ENCODE measurements at places on chromosomes 7 and 10.
A peak's percentile ranks its signal among the peaks of the same experiment; 100 is the strongest.

DNA sequence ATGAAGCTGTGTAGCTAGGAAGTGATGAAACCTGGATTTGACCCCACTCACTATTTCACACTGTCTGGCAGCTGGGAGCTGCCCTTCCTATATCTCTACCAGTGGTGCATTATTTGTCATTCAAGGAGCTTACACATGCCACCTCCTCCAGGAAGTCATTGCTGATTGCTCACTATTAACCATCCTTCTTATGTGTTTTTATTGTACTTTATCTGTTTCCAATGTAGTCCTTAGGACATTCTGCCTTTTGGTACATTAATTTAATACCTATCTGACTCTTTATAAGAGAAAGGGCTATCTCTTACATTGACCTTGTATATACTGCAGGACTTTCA is 31.0 kb downstream of the HHEX start:
- no peak for DNase-seq

DNA sequence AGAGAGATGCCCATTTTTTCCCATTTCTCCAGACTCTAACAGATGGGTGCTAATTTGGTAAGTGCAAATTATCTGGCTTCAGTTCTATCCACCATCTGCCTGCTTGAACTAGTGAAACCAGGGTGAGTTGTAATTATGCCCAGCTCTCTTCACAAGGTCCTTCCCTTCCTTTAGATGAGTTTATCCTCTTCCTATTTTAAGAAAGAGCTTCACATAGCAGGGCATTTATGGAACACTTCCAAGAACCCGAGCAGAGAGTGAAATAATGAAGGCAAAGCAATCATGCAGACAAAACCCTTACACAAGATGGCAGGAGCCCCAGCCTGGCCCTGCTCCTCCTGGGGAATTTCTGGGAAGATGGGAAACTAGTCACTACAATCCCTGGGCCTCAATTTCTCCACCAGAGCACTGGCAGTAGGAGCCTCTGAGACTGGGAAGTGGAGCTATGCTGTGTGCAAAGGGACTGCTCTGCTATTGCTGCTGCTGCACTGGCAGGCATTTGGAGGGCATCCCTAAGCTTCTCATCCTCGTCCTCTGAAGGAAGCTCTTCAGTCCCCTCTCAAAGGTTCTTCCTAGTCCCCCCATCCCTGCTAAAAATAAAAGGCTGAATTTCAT is 33.7 kb upstream of the PLXNA4 start:
- DNase-seq, result no peak

DNA sequence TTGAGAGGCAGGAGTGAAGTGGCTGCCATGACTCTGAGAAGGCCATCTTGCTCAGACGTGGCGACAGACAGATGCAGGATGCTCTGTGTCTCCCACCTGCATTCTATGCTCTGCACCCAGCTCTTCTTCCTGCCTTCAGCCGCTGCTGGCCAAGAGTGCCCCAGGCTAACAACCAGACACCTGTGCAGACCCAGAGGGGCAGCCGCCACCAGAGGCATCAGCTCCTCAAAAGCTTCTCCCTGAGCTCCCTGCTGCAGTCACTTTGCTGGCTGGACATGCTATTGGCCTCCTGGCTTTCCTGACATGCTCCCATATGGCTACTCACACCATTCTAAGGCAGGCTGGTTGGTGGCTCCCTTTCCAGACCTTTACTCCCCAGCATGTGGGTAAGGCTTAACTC is 70.6 kb upstream of the GRB10 start:
- no peak for DNase-seq

GRCh38 chr7:110870926-110871325 is 220.0 kb upstream of the LRRN3 start:
- DNase-seq, result no peak

DNA sequence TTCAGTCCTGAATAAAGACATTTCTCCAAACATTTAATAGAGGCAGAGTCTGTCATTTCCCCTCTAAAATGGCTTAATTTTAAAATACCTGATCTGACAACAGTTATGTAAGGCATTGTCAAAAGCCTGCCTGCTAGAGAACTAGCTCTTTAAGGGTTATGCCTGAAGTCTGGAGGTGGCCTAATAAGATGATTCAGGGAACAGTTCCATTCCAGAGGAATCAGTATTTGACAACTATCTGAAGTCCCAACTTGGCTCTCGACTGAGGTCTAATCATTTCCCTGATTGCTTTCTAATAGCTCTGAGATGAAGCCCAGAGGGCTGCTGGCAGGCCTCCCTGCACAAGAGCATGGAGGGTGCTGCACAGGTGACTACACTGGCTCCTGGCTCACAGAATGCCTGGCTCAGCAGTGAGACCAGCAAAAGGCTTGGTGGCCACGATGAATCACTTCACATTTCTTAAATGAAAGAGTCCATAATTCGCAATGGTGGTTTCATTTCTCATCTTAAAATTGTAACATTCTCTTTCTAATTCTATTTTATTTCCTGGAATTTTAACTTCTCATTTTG is 509.6 kb upstream of the POM121L12 start:
- no peak for DNase-seq

- DNase-seq, result peak; percentile 64
Measured at GRCh38 chr10:71812016-71812912, 38.8 kb downstream of the PSAP start.

DNA sequence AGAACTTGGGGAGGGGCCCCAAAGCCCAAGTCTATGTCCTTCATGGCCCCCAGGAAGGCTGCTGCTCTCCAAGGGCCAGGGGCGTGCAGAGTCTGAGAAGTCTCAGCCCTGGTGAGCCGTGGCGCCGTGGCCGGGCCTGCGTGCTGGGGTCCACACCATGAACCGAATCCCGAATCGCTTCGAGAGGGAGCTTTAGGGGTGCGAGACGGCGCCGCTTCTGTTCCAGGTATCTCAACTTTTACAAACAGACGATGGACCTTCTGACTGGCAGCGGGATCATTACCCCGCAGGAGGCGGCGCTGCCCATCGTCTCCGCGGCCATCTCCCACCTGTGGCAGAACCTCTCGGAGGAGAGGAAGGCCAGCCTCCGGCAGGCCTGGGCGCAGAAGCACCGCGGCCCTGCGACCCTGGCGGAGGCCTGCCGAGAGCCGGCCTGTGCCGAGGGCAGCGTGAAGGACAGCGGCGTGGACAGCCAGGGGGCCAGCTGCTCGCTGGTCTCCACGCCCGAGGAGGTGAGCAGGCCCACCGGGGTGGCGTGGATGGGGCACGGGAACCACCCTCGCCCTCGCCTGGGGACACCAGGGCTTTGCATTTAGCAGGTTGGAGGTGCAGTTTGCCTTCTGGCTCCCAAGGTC is 12.7 kb downstream of the STRA8 start:
- no peak for DNase-seq

GRCh38 chr7:51126813-51127617 is 189.6 kb downstream of the COBL start:
- DNase-seq, result no peak

- DNase-seq, result no peak
Measured at GRCh38 chr7:69047151-69047754, 551.0 kb upstream of the AUTS2 start.

GRCh38 chr7:136039577-136040345 is 62.6 kb upstream of the MTPN start:
- DNase-seq, result no peak

DNA sequence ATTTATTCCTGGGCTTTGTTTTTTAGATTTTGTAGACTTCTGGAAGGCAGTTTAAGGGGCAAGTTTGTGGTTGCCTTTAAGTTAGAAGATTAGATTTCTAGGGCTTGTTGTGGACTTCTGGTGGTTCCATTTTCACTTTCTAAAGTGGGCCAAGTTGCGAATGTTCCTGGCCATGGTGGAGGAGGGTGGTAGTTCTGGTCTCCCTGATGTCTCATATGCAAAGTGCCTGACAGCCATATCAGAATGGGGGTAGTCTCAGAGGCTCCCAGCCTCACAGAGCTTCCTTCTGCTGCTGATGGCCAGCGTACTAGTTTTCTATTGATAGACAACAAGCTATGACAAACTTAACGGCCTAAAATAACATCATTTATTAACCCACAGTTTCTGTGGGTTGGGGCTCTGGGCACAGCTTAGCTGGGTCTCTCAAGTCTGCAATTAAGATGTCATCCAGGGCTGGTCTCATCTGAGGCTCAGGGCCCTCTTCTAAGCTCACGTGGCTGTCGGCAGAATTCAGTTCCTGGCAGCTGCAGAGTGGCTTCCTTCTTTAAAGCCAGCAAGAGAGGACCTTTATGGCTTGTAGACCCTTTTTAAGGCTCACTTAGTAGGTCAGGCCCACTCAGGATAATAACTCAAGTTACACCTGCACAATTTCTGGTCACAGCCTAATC is 44.8 kb downstream of the BMPER start:
- DNase-seq, result no peak

- peak; percentile 87 for DNase-seq
Measured at GRCh38 chr10:17506390-17506789, 52.0 kb upstream of the ST8SIA6 start.

- no peak for DNase-seq
Measured at GRCh38 chr10:47143072-47143471, 156.9 kb upstream of the GDF10 start.

DNA sequence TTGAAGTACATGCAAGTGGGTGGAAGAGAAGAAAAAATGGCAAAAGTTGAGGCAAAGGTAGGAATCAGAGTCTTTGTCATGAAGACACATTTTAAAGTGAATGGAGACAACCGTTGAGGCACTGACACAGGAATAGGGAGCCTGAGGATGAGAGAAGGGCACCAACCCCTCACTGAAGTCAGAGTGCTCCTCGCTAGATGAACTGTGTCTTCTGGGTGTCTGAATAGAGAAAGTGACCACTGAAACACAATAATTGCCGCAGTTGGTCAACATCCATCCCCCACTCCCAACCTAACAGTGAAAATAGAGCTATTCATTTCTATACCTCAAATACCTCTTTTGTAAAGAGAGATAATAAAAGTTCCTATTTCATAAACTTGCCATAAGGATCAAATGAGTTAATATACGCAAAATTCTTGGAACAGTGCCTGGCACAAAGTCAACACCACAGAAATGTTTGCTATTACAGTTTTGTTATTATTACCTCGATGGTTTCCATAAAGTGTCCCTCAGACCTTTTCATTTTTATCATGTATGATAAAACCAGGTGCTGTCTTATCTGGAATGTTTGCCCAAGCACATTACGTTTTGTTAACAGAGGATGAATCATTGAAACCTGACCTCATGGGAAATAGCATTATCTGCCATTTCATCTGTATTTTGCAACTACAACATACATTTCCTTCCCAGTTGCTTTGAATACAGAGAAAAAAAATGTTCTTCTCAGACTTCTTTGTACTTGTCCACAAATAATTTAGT is 61.8 kb upstream of the SP4 start:
- DNase-seq, result peak; percentile 48

DNA sequence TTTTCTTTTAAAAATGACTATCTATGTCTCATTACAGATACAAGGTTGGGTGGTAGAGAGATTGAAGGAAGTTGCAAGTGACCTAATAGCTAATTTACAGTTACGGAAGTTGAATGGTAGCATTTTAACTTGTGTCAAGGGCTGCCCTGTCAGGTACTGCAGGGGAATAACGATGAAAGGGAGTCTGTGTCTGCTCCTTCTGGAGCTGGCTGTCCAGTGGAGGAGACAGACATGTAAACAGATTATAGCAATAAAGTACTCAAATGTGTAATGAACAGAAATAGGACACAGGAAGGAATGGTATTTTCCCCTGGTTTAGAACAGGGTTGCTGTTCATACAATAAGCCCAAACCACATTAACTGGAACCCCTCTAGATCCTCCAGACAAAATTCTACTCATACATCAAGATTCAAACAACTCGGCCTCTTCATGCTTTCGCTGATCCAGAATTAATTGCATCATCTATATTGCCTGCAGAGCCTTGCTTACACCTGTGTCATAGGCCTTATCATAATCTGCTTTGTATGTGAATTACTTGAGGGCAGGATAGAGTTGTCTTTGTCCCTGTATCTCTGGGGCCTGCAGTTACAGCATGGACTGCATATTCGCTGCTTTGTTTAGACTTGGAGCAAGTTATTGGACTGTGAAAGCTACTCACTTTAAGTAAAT is 42.8 kb downstream of the AUTS2 start:
- no peak for DNase-seq

DNA sequence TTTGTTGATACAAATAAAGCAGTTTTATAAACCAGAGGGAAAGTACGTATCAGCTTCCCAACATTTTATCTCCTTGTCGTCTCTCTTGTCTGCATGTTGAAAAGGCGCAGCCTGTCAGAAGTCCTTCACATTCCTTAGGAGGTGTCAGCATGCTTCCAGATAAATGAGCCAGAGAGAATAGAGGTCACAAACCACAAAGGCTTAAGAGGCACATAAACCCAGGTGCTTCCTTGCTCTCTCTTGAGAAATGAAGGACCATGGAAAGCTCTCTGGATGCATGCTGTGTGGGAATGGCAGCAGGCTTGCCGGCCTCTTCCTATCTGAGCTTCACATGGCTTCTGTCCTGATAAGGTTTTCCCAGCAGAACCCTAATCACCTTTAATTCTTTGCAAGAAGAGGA is 448.5 kb downstream of the XPNPEP1 start:
- DNase-seq, result no peak

DNA sequence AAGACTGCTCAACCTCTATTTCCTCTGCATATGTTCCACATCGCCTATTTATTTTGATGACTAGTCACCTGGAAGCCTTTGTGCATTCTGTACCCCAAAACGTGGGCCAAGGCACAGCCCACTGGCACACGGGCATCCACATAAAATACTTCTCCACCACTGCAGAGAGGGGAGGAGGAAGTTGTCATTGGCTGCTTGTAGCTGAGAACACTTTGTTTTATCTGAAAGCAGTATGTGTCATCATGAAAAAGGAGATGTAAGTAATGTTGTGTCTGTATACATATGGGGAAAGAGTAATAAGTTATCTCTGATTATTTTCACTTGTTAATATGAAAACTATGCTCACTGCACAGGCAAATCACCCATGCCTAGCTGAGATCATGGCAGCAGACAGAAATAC is 48.2 kb upstream of the AMPH start:
- no peak for DNase-seq

DNA sequence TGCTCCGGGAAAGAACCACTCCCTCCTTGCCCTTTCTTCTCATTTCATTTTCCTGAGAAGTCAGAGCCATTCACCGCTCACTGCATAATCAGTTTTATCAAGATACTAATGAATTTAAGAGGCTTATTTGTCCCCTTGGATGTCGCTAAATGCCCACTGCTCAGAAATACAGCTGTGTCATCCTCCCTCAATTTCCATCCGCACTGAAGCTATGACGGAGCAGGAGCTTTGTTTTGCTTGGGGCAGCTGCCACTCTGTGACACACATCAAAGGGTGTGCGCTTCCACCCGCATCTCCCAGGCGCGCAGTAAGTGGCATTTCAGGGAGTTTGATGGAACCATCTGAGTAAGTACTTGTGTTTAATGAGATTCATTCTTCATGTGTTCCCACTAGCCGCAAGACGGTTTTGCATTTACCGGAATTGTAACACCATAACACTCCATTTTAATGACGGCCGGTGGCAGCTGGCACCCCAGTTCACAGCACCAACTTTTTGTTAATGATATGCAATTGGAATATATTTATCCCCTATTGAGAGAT is 103.8 kb upstream of the PARD3 start:
- no peak for DNase-seq

GRCh38 chr10:135132-135600 is at the start of gene ZMYND11:
ZMYND11 (plus strand) TSS chr10:135455; CDS start chr10:180013, 44,558 bp downstream.
- peak; percentile 53 for DNase-seq

DNA sequence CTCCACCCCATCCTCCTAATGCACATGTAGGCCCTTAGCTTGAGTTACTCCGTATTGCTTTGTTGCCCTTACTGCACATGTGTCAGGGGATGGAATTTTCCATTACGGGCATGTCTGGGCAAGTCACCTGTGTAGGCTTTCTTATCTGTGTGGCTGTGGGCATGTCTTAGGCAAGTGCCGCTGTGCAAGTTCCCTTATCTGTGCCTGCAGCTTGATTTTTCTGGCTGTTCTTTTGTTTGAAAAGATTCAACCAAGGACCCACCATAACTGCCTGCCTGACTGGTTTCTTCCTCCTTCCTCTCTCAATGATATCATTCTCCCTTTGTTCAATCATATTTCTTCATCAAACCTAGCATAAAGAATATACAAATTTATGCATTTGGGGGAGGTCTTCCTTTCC is 88.5 kb downstream of the AKR1D1 start:
- peak; percentile 55 for DNase-seq
